ENCODE measurements at places on chromosomes 3 and 15. TPM values are rescaled to one million over a fixed set of nuclear protein-coding genes. Genes with fewer than 3 reads are reported as not detected.

The CYP8B1 gene
- not detected for total RNA-seq

The FRG2C gene
- total RNA-seq = not detected

The AMIGO3 gene
- 0.28 TPM for total RNA-seq

The BDH1 gene
- 55.8 TPM for total RNA-seq

The SERINC4 gene
- 0.18 TPM for total RNA-seq

The CCDC54 gene
- total RNA-seq = not detected

The LDHAL6B gene
- total RNA-seq = not detected

The ZIC4 gene
- not detected for total RNA-seq

The CHRM5 gene
- not detected for total RNA-seq

The TLR9 gene
- total RNA-seq = 0.83 TPM

- DNase-seq = no peak
These were observed 123.5 kb upstream of the TBL1XR1 start for GRCh38 chr3:177320765-177321247.

DNA sequence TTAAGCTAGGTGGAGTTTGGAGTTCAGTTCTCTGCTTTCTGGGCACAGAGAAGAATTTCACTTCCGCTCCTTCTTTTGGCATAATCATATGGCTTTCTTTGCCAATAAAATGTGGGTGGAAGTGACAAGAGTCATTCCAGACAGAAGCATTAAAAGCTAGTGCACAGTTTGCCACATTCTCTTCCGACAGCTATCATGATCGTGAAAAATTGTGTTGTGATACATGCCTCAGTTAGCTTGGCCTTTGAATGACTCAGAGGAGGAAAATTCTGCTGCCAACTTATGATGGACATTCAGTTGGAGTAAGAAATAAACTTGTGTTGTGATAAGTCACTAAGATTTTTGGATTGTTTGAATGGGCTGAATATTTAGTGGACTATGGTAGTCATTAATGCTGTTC lies 291.7 kb upstream of the SATB1 start:
- no peak for DNase-seq

DNA sequence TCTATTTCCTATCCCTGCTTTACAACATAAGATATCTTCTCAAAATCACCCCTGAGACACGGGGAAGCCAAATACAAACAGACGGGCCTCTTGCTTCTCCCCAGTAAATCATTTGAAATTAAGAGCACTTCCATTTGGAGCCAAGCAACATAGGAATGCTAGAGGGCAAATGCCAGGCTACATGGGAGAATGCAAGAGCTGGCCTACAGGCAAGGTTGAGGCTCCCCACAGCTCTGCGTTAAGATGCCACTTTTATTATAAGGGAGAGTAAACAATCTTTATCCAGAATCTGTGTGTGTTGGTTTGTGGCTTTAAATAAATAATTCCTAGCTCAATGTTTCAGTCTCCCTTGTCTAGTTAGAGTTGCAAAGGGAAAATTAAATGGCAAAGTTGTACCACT lies 305.1 kb upstream of the KCNH8 start:
- no peak for DNase-seq

GRCh38 chr3:46979958-46980497 lies 562 bp downstream of the NBEAL2 start:
- DNase-seq = no peak

All from activated CD4-positive, alpha-beta memory T cell treated with anti-CD3 and anti-CD28 coated beads, Interleukin-2, amount 10 ng/mL, durations not matched to agents 7 days and 5 days (primary cell).